ENCODE measurements at places on chromosomes 11 and 22. TPM values are rescaled to one million over a fixed set of nuclear protein-coding genes. Genes with fewer than 3 reads are reported as not detected.

DNA sequence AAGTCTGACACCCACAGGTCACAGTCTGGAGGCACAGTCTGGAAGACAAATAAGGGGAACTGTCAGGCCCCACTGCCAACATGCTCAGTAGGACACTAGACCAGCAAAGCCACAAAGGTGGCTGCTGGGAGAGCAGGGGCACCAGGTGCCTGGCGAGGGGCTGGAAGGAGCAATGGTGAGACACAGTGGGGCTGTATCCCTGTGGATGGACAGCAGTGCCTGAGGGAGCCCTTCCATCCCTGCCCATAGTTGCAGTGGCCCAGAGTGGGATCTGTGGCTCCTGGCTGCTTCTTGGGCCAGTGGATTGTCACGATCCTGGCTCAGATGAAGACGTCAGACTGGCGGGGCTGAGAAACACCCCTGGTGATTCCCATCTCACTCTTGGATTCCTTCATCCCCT is 154.6 kb downstream of the DSCAML1 start:
- DNase-seq, result no peak

- no peak for DNase-seq
Measured at GRCh38 chr11:69283446-69283845, 10.5 kb upstream of the MYEOV start.

GRCh38 chr11:742571-743201 is 4.6 kb upstream of the TALDO1 start:
- DNase-seq, result no peak

- peak; percentile 24 for DNase-seq
Measured at GRCh38 chr22:39349506-39349966, 255 bp upstream of the SYNGR1 start.

DNA sequence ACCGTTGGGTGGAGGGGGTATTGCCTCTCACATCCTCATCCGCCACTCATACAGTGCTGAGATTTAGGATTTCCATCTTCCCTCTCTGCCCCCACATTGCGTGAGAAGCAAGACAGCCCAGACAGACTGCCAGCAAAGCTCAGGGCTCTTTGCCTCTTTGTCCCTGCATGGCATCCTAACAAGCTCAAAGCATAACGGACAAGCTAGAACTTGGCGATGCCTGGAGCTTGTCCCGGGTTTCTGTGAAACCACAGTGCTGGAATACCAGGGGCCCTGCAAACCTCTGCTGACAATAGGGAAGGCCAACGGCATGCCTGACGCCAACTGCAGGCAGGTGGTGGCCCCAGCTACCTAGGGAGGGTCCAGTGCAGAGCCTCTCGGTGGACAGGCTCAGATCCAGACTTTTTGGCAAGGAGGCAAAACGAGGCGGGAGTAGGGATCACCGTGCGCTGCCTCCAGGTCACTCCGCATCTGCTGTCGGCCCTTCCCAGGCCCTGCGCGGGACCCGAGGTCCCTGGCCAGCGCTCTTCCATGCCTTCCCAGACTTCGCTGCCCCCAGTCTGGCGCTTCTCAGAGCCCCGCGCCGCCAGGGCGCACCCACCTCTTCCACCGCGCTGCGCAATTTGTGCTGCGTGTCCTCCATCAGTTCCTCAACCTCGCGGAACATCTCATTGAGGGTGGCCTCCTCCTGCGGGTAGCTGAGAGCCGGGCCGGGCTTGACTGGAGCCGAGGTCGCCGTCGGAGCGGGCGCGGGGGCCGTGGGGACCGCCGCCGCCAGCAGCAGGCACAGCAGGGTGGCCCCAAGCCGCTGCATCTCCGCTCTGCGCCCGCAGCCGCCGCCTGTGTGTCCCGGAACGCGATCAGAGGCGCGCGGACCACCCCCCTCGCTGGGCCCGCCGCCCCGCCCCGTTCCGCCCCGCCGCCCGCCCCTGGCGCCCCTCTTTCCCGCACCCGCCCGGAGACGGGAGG is at the start of gene DKK3:
Gene DKK3, minus strand, starts transcription at position 858 of the 969 bp plus-strand sequence. Its CDS starts 44 bp downstream, at position 814.
- peak; percentile 42 for DNase-seq

DNA sequence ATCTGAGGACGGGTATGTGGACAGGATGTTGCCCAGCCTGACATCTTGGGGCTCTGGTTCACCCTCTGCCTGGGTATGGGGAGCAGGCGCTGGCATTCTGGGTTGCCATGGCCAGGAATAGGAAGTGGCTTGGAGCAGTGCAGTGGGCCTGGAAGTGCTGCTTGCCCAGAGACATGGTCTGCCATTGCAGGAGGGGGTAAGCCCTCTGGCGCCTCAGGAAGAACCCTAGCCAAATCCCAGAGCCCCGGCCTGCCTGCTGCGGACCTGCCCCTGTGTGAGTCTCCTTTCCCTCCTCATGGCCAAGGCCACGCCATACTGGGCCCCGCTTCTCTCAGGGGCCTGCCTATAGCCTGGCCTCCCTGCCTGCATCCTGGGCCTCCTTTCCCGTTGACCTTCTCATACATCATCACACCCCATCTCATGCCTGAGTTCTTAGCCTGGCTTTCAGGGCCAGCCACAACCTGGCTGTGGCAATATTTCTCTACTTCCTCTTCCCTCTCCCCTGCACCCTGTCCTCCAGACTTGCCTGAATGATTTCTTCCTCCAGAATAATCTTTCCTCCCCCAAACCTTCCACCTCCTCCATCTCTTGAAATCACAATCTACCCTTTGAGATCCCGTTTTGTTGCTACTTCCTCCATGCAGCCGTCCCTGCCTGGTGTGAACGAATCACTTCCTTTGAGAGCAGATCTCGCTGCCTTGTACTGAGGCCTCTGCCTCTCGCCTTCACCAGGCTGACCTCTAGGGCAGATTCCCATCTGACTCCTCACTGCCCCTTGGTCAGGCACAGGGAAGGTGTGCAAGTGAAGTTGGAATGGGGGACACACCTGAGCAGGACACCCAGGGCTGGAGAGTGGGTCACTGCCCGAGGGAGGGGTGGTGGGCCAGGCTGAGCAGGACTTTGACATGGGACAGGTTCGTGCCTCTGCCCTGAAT is 5.2 kb downstream of the CAPN5 start:
- DNase-seq, result peak; percentile 19

GRCh38 chr11:73011126-73011817 is 130.8 kb downstream of the FCHSD2 start:
- DNase-seq, result no peak

- no peak for DNase-seq
Measured at GRCh38 chr11:12285811-12286222, 91.6 kb upstream of the PARVA start.

- DNase-seq, result peak; percentile 86
Measured at GRCh38 chr11:61152816-61153592, 8.2 kb downstream of the VPS37C start.

DNA sequence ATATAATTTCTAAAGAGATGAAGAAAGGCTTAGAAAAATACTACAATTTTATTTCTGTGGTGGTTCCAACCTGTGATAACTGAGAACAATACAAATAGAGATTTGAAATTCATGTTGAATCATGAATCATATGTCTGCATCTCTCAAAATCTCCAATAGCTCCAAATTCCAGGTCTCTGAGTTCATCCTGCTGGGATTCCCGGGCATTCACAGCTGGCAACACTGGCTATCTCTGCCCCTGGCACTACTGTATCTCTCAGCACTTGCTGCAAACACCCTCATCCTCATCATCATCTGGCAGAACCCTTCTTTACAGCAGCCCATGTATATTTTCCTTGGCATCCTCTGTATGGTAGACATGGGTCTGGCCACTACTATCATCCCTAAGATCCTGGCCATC is at the start of gene OR56B1:
Gene OR56B1, plus strand, starts transcription at position 53 of the 400 bp plus-strand sequence. Its CDS starts 69 bp downstream, at position 122.
- DNase-seq, result no peak

GRCh38 chr11:130171534-130171933 is 12.0 kb downstream of the ST14 start:
- DNase-seq, result no peak

DNA sequence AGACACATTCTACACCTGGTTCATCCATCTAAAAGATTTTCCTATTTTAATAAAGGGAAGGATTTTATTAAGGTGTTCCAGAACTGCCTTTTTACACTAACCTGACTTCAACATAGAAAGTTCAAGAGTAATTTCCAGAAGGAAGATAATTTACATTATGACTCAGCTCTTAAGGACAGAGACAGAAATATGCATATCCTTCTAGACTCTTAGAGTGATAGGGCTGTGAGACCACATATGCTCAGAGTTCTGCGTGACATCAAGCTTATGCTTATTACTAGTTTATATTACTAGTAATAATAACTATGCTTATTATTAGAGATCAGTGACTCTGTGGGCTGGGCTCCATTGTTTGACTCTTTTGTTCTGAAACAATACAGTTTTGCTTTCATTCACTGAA is 4.6 kb downstream of the PDGFD start:
- DNase-seq, result no peak

DNA sequence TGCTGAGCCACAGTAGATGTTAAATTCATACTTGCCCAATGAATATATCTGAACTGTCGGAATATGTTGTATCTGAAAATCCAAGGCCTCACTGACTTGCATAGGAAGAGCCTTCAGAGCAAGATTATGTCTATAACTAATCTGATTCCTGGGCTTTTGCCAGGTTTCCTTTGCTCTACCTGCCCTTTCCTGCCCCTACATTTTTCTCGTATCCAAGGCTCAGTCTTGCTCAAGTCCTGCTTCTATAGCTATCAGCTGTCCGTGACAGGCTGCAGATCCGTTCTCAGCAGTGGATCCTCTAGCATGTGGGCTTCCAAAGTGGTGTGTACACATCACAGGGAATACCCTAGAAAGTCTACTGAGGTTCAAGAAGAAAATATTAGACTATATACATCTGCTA is 18.8 kb upstream of the USP47 start:
- DNase-seq, result no peak

GRCh38 chr11:43975629-43976028 is 33.2 kb downstream of the C11orf96 start:
- DNase-seq, result no peak

DNA sequence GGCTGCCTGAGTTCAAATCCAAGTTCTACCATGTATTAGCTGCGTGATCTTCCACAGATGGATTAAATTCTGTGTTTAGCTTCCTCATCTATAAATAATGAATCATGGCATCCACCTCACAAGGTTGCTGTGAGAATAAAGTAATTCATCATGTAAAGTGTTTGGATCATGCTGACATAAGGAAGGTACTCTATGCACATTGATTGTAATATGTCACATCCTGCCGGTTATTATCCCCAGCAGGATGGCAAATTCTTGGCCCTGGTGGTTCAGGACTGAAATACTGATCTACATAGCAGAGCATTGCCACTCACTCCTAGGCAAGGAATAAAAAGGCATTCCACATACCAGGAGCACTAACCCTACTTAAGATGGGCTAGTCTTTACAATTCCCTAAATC is 40.8 kb downstream of the LGR4 start:
- DNase-seq, result no peak

DNA sequence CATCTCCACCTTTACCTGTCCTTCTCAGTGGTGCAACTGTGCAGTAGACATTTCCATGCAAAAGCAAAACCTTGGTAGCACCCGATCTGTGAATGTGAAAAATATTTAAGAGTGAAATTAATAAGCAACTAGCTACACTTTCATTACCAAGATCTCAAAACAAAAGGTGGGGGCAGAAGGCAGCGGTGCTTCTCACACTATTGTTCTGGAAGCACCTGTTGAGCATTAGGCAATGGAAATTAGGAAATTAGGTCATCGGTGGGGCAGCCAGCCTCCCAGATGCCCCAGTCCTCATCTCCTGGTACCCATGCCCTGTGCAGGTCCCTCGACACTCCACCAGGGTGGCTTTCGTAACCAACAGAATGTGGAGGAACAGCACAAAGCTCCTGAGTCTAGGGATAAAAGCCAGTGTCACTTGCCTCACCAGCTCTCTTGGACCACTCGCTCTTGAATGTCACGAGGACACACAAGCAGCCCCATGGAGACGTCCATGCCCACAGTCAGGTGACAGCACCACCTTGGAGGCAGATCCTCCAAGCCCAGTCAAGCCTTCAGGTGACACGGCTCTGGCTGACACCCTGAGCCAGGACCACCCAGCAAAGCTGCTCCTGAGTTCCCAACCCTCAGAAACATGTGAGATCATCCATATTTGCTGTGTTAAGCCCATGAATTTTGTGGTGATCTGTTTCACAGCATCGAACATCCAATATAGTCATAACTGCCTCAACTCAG is 3.3 kb downstream of the LTO1 start:
- DNase-seq, result no peak

DNA sequence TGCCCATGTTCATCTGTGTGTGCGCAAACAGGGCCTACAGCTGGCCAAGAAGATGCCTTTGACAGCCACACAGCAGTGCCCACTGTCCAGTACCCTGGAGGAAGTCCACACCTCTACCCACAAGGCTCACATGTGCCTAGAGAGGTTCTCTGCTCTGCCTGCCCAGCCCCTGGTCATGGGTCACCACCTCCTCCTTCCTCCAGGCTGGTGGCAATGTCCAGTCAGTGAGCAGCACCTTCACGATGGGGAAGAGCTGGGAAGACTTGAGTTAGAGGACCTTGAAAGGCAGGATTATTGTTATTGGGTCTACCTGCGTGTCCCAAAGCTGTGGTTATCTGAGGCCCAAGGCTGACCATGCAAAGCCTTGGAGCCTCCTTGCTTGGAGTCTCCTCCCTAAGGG is 28.4 kb upstream of the TTC12 start:
- no peak for DNase-seq

Gene SLC17A6
- not detected for total RNA-seq

Gene SAA1
- not detected for total RNA-seq

Gene SULT4A1
- total RNA-seq, result under 0.01 TPM

Gene SLC22A12
- total RNA-seq, result not detected

Gene ARSA
- total RNA-seq, result 16.7 TPM

Gene SMC1B
- not detected for total RNA-seq

Gene GRAP2
- total RNA-seq, result not detected

All from fibroblast of lung (primary cell).